ENCODE measurements at places on chromosomes 11 and 22. TPM values are rescaled to one million over a fixed set of nuclear protein-coding genes. Genes with fewer than 3 reads are reported as not detected.

DNA sequence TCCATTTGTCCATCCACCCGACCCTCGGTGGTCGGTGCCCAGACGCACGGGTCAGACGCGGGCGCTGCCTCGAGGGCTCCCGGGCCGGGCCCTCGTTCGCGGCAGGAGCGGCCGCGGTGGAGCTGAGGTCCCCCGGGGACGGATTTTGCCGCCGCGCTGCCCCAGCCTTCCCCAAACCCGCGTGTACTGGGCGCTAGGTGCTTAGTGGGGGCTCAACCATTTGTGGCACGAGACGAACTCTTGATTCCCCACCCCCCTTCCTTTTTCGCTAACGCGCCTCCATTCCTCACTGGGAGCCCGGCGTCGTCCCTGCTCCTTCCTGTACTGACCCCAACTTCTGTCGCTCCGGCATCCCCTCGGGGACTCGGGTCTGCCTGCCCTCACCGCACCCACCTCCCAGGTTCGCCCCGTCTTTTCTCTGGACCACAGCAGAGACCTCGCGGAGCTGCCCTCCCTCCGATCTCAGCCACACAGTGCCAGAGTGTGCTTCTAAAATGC is 789 bp upstream of the CBX7 start:
- no peak for DNase-seq

DNA sequence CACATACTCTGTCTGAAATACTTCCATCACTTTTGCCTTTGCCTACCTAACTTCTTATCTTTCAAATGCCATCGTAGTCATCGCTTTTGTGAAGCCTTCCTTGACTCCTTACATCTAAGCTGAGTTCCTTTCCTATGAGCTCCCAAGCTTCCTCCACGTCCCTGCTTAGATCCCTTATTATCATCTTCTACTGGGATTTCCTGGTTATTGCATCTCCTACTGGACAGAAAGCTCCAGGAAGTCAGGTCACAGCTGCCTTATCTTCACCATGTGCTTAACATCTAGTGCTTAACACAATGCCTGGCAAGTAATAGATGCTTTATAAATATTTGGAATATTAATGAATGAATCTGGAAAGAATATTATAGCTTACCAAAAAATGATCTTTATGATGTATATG is 5.9 kb downstream of the YPEL4 start:
- DNase-seq, result no peak

DNA sequence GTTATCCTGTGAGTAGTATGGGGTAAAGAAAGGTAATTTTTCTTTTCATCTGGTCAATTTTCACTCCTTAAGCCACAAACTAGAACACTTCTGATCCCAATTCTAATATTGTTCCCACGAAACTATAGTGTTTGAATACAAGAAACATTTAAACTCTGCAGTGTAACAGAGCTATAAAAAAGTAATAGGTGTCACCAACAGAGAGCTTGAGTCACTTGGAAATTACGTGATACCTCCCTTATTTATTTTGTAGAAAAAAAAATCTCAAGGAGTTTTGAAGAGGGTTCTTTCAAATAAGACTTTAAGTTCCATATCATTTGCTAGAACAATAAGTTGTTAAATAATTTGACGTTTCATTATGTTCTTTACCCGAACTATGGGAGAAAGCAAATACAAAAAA is 959.4 kb downstream of the JRKL start:
- DNase-seq, result no peak

DNA sequence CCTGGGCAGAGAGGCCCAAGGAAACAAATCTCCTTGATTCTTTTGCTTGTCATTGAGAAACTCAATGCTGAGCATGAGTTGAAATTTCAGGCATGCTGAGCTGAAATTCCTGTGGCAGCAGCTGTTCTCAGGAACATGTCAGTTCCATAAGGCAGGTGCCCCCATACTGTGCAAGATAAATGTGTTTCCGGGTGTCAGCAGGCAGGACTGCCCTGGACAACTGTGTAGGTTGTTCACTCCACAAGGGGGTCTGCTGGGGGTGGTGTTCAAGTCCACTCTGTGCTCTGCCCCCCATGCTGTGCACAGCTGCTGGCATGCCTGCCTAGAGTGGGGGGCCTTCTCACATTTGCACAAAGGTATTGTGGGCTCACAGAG is 133.7 kb downstream of the CTTN start:
- no peak for DNase-seq

DNA sequence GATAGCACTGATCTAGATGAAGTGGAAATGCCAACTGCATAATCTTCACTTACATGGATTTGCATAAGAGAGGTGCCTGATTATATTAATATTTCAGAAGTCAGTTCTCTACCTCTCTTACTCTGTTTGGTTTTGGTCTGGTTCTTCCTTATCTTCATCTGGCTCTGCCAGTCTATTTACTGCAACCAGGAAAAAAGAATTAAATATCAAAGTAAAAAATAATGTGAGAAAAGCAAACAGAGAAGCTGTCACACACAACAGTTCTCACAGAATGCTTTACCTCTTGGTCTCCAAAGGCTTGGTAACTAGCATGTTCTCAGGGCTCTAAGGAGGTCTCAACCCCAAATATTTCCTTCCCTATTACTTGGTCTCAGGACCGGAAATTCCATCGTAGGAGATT is 6.7 kb downstream of the VSIG10L2 start:
- no peak for DNase-seq

DNA sequence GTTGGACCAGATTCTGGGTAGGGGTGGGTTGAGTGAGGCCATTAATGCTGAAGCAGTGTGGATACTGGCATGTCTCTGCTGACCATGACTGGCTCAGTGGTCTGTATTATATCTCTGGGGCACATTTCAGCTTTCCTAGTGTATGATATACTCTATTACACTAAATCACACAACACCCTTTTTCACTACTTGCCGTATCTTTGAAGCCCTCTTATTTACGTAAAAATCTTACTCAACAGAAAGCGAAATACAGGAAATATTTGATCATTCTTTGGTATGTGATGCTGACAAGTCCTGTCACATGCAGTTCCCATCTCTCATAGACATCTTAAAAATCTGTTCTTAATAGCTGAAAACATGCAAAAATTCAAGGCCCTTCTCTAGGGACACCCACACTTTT is 40.3 kb downstream of the OR5B17 start:
- no peak for DNase-seq

DNA sequence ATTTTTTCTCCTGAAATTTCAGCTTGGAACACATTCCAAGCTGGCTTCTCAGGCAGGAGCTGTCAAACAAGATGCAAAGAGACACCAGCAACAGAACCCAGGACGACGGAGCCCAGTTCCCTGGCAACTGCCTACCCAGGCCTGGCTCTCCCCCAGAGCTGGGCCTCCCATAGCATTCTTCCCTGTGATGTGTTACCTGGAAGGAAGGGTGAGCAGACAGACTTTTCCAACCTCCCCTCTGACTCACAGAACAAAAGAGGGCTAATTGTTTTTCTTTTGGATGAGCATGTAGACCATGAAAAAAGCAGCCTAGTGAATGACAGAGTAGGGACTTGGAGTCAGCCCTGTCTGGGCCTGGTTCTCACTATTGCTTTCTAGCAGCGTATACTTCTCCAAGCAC is 55.3 kb upstream of the BMAL1 start:
- no peak for DNase-seq

DNA sequence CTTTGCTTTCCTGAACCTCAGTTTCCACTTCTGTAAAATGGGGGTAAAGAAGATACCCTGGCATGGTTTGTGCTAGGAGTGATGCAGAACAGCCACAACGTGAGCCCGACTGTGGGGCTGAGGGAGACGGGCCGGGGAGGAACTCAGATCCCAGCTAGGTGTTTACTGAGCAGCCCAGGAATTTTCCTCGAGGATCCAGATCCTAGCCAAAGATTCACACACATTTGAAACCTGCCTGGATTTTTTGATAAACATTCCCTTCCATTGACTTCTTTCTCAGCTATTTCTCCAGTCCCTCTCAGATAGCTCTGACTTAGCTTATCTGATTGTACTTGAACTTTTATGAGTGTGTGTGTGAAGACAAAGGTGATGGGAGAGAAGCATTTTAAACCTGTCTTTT is 98.0 kb downstream of the KIAA1671 start:
- DNase-seq, result no peak

DNA sequence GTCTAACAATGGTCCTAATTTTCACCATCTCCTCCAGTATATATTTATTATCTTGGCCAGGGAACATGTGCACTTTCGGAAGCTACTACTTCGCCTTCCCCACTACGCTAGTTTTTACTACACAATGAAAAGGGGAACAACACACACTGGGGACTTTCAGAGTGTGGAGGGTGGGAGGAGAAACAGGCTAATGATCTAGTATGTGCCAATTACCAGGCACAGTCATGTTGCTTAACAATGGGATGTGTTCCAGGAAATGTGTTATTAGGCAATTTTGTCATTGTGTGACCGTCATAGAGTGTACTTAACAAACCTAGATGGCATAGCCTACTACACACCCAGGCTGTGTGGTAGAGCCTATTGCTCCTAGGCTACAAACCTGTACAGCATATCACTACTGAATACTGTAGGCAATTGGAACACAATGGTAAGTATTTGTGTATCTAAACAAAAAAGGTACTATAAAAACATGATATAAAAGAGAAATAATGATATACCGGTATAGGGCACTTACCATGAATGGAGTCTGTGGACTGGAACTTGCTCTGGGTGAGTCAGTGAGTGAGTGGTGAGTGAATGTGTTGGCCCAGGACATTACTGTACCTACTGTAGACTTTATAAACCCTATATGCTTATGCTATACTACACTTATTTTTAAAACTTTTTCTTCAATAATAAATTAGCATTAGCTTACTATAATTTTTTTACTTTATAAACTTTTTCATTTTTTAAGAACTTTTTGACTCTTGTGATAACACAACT is 20.1 kb upstream of the CUL5 start:
- DNase-seq, result no peak

DNA sequence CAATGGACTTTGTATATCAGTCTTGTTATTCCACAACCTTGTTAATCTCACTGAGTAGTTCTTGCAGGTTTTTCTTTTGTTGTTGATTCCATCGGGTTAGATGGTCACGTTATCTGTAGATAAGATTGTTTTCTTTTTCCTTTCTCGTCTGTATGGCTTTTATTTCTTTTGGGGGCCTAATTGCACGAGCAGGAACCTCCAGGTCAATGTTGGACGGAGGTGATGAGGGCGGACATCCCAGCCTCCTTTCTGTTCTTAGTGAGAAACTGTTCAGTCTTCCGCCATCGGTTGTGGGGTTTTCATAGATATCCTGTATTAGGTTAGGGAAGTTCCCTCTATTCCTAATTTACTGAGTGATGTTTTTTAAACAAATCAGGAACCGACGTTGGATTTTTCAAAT is 4.8 kb upstream of the PRR33 start:
- DNase-seq, result no peak

GRCh38 chr11:97965849-97966646 is 1054.7 kb upstream of the CNTN5 start:
- DNase-seq, result no peak

GRCh38 chr11:19555266-19555665 is 157.4 kb upstream of the NAV2 start:
- DNase-seq, result no peak

DNA sequence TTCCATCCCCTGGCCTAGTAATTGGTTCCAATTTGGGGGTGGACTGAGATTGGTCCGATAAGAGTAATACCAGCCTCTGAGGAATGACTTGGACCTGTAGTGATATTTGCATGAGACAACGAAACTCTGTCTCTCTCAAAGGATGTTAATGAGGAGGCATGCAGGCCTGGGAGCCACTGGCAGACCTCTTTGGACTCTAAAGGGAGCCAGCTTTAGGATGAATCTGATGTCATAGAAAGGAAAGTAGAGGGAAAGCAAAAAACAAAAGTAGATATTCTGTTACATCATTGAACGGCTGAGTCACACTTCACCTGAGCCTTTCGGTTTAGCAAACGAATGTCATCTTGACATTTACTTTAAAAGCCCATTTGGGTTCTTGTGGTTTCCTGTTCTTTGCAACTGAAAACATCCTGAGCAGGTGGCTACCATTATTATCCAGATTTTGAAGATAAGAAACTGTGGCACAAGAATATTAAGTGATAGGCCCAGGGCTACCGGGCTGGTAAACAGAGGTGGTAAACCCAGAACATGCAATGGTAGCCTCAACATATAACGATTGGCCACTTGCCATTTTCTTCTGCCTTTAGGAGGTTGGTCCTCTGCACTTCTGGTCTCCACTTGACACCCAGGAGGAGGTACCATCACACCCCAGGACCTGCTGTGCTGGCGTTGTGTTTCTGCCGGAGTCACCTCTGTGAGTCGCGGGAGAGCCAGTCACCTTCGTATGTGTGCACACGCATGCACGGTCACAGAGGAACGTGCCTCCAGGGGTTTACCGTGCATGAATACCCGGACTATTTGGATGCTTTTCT is 42.7 kb downstream of the RTL6 start:
- DNase-seq, result no peak

DNA sequence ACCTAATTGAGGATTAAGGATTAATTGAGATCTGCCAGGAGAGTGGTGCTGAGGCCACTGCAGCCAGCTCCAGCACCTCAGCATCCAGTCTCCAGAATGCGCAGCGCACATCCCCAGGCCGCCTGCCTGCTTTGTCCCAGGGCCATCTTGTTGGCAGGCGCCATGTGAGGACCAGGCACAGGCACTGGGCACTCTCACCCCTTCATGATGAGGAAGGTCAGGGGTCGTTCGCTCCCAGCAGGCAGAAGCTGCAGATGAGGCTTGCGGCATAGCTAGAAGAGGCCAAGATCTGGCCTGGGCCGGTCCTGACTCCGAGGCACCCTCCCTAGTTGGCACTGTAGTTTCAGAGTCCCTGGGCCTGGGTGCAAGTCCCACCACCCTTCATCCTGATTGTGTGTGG is 6.4 kb downstream of the CABP2 start:
- DNase-seq, result no peak

DNA sequence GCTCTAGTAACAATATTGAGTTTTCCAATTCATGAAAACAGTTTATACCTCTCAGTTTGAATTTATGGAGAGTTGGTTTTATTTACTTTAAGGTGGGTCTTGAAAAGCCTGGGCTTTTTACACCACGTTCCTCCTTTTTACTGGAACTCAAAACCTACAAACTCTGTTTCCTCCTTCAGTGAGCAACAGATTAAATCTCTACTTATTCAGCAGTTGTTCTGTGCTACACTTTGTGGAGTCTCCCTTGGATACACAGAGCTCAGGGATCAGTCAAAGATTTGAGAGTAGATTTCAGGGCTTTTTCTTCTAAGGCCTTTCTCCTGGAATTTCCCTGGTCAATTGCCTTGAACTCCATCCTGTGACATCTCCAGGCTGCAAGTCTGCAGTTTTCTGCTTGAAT is 3.5 kb downstream of the NXPE1 start:
- no peak for DNase-seq

C11orf86 gene
- total RNA-seq, result not detected

PRG3 gene
- not detected for total RNA-seq

APOA4 gene
- not detected for total RNA-seq

PGA3 gene
- not detected for total RNA-seq

MS4A6E gene
- not detected for total RNA-seq

STK33 gene
- not detected for total RNA-seq

PRR5 gene
- 11.3 TPM for total RNA-seq
